HepG2 (cell line): ENCODE measurements at places on chromosomes 3 and 15.

- H3K36me3 ChIP-seq: peaks cover 20% of the 10 kb centered on the region
- DNase-seq: no peak
- H3K27ac ChIP-seq: no peak overlapping the region
- H3K4me1 ChIP-seq: no peaks in the 10 kb centered on the region
- no peak overlapping the region for H3K4me3 ChIP-seq
These were observed 83.8 kb downstream of the ADAM10 start for GRCh38 chr15:58665672-58666071.

DNA sequence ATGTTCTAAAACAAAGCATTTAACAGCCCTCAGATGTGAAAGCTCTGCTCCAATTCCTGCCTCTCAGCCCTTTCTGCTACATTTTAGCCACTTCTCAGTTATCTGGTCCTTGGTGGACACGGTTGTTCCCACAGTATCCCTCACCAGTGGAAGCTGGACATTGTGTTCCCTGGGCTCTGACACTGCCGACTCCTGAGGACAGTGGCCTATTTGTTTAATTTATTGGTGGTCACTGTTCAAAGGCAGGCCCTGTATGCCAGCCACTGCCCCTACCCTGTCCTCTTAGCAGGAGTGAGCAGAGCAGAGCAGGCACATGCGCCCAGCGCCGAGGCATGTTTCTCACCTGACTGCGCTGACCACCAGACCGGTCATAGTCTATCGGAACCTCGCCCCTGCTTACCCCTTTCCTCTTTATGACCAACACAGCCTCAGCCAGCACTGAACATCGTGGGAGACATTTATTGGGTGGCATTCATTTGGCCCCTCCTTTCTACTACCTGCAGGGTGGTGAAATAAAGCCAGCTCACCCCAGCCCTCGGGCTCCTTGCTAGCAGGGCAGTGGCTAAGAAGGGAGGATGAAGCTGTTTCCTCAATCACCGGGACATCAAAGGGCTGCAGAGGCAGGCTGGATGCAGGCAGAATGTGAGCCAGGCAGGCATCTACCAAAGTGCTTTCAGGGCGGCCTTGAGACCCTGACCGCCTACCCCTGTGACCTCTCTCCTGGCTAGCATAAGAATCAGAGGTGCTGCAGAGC is 54.3 kb upstream of the HACD2 start:
- peaks cover 8% of the 10 kb centered on the region; the same call in 1 of the 3 replicates for H3K36me3 ChIP-seq
- H3K27ac ChIP-seq: no peak overlapping the region
- no peaks in the 10 kb centered on the region for H3K27me3 ChIP-seq
- no peak for DNase-seq
- no peak overlapping the region for H3K4me3 ChIP-seq
- H3K4me1 ChIP-seq: peaks cover 37% of the 10 kb centered on the region

DNA sequence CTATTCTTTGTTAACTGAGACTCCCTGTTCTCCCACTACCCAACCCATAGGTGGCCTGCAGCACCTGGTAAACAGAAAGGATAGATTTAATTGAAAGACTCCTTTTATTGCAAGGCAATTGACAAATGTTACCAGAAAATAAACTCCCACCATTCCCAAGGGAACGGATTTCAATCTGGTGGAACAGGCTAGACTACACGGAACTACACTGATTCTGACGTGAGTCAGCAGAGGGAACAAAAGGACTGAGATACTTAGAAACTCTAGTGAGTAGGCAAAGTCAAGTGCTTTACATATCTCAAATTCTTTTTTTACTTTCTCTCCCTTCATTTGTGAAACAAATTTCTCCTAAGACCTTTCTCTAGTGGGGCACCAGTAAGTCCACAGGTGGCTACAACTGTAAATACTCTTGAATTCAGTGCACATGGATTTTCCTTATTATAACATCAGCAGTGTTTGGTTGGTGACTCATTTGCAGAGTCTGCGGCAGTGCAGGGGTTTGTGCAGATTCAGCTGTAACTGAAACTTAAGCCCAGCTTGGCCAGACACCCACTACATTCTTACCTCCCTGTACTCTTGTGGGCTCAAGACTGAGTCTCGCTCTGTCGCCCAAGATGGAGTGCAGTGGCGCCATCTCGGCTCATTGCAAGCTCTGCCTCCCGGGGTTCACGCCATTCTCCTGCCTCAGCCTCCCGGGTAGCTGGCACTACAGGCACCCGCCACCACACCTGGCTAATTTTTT is 34.3 kb upstream of the PLSCR2 start:
- H3K36me3 ChIP-seq: no peaks in the 10 kb centered on the region
- peaks cover 11% of the 10 kb centered on the region for H3K4me1 ChIP-seq
- no peak overlapping the region for H3K27ac ChIP-seq

DNA sequence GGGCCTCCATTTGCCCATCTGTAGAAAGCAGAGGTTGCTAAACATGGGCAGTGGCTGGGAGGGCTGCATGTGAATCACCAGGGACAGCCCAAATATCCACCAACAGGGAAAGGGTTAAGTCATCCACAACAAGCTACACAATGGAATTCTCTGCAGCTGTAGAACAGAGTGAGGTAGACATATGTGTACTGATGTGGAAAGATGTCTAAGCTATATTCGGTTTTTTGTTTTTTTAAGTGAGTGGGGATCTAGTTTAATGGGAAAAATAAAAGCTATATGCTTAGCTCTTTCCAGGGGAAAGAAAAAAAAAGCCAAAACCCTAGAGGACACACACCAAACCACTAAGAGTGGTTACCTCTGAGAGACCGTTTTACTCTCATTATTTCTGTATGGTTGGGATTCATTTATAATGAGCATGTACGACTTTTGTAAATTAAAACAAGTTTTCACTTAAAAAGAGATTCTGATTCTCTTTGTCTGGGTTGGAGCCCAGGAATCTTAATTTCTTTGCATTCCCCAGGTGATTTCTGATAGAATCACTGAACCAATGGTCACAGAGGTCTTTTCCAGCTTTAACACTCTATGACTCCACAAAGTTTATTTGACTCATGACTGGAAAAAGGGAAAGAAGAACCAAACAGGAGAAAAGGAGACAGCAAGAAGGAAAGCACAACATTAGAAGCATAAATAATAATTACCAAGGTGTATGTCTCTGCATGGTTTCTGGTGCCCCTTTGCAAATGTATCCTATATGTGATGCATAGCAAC is 19.1 kb downstream of the CRABP1 start:
- H3K4me1 ChIP-seq: peaks cover 10% of the 10 kb centered on the region; the same call in 1 of the 2 replicates
- H3K36me3 ChIP-seq: no peaks in the 10 kb centered on the region
- no peak overlapping the region for H3K27ac ChIP-seq
- peaks cover 9% of the 10 kb centered on the region for H3K27me3 ChIP-seq
- DNase-seq: no peak

- H3K4me3 ChIP-seq: no peak overlapping the region
- no peak for DNase-seq
- H3K4me1 ChIP-seq: no peaks in the 10 kb centered on the region
- no peak overlapping the region for H3K27ac ChIP-seq
These were observed 195.9 kb downstream of the EPHB1 start for GRCh38 chr3:134991003-134991402.
